Mesothelial cell of epicardium (in vitro differentiated cells): ENCODE measurements at places on chromosomes 2 and 18. TPM values are rescaled to one million over a fixed set of nuclear protein-coding genes. Genes with fewer than 3 reads are reported as not detected.

DNA sequence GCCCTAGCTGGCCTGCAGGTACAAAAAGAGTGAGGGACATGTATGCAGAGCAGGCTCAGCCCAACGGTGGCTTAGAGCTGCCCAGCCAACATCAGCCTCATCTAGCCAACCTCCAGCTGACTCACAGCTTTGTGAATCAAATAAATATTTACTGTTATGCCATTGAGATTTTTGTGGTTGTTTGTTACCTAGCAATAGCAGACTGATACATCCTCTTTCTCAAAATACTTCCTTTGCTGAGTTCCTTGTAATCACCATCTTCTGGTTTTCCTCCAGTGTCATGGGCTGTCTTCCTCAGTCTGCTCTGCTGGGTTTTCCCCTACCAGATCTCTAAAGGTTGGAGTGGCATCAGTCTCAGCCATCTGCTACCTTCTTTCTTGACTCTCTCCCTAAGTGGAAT, 126.6 kb upstream of the SLC1A4 start:
- no peak overlapping the region for H3K27ac ChIP-seq
- H3K4me1 ChIP-seq = peaks cover 22% of the 10 kb centered on the region
- DNase-seq = no peak

VAMP8 gene
- total RNA-seq = 51.0 to 55.7 TPM (median 55.5 TPM) in 3 replicates

PREB gene
- 38.9 to 42.5 TPM (median 41.6 TPM) in 3 replicates for total RNA-seq

CDK15 gene
- 6.8 to 7.3 TPM (median 7.2 TPM) in 3 replicates for total RNA-seq

GRCh38 chr2:217052856-217053577, 193.2 kb upstream of the TNP1 start:
- H3K27ac ChIP-seq = no peak overlapping the region
- H3K4me1 ChIP-seq = peaks cover 12% of the 10 kb centered on the region
- H3K36me3 ChIP-seq = no peaks in the 10 kb centered on the region
- no peaks in the 10 kb centered on the region for H3K27me3 ChIP-seq

DNA sequence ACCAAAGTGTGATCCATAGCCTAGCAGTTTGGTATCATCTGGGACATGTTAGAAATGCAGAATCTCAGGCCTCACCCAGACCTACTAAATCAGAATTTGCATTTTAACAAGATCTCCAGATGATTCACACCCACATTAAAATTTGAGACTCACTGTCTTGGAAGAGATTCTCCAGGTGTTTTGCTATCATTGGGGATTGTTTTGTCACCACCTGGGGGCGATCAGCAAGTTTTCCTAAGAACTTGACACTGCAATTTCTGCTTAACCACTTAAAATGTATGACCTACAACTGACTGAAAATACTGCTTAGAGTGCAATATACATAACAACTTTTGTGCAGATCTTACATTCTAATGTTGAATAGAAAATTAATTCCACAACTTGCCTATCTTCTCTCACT, 18.9 kb upstream of the ITGA4 start:
- no peak for DNase-seq
- H3K4me3 ChIP-seq = no peak overlapping the region
- H3K4me1 ChIP-seq = no peaks in the 10 kb centered on the region
- H3K27me3 ChIP-seq = peaks cover 19% of the 10 kb centered on the region

DNA sequence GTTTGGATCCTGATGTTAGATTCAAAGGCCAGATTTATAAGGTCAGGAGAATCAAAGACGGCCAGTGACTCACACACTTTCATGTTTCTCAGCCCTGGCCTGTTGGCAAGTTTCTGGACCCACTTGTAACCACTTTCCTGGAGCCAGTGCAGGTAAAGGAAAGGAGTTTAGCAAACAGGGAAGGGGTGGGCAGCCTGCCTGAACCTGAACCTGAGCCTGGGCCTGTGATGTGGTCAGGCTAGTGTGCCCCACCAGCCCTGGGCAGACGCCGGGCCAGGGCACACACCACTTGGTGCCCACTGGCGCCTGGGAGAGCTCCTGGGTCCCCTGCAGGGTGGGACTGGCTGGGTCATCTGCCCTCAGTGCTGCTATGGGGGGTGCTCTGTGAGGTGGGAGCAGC, 100.5 kb upstream of the SPRED2 start:
- no peak overlapping the region for H3K27ac ChIP-seq
- H3K4me3 ChIP-seq = no peak overlapping the region
- H3K27me3 ChIP-seq = peaks cover 21% of the 10 kb centered on the region
- peaks cover under 1% of the 10 kb centered on the region for H3K4me1 ChIP-seq
